ENCODE measurements at places on chromosomes 13 and 19.
A peak's percentile ranks its signal among the peaks of the same experiment; 100 is the strongest.

DNA sequence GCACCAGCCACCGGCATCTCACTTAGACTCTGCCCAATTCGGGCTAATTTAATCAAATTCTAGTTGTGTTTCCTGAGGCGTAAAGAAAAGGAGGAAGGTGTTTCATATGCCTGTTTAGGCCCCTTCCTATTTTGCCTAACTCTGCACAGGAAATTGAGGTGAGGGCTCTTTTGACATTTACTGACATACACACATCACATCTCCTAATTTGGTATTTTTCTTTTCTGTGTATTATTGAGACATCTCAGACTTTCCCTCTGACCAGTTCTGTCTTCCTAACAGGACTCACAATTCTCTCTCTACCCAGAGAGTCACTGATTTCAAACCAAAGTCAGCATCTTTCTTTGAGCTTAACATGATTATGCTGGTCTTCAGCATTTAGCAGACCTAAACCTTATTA is 7.9 kb downstream of the CEACAM3 start:
- no peak for DNase-seq

- peak; percentile 41 for DNase-seq
Observed at GRCh38 chr13:113997845-113998751, 24.2 kb upstream of the C13orf46 start.

GRCh38 chr13:51148952-51149573 is 38.0 kb upstream of the C13orf42 start:
- DNase-seq: no peak

GRCh38 chr19:35347171-35347929 is at the start of gene FFAR1:
TSS of gene FFAR1 (plus strand) at chr19:35347902. CDS start at chr19:35351552, 3,650 bp downstream.
- no peak for DNase-seq

DNA sequence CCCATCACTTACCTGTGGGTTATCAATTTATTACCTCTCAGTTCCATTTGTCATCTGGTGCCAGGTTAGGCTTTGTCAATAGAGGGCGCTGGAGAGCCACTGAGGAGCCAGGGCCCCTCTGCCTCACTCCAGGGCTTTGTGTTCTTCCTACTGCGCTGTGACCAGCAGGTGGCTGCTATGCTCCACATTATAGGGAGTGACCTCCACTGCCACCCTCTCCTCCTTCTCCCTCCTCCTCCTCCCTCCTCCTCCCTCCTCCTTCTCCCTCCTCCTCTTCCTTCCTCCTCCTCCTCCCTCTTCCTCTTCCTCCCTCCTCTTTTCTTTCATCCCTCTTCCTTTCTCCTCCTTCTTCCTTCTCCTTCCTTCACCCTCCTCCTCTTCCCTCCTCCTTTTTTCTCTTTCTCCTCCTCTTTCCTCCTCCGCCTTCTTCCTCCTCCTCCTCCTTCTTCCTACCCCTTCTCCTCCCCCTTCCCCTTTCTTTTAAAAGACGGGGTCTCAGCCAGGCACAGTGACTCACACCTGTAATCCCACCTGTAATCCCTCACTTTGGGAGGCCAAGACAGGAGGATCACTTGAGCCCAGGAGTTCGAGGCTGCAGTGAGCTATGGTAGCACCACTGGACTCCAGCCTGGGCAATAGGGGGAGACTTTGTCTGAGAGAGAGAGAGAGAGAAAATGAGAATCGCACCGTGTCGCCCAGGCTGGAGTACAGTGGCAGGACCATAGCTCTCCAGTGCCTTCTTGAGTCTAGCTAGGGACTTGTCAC is 10.3 kb upstream of the ZBTB32 start:
- peak; percentile 77 for DNase-seq

GRCh38 chr19:45677351-45678230 is 9.6 kb downstream of the GIPR start:
- DNase-seq: no peak

- peak; percentile 21 for DNase-seq
Observed at GRCh38 chr13:35789335-35790165, 313.1 kb upstream of the MAB21L1 start.

GRCh38 chr13:95880331-95880730 is 172.9 kb downstream of the UGGT2 start:
- no peak for DNase-seq

- peak; percentile 71 for DNase-seq
Observed at GRCh38 chr19:13905634-13906520, at the start of the genes BRME1 and CC2D1A. TSS of gene BRME1 (minus strand) at chr19:13906117. CDS start at chr19:13904892, 1,225 bp downstream. TSS of gene CC2D1A (plus strand) at chr19:13906201. CDS start at chr19:13906442, 241 bp downstream.

DNA sequence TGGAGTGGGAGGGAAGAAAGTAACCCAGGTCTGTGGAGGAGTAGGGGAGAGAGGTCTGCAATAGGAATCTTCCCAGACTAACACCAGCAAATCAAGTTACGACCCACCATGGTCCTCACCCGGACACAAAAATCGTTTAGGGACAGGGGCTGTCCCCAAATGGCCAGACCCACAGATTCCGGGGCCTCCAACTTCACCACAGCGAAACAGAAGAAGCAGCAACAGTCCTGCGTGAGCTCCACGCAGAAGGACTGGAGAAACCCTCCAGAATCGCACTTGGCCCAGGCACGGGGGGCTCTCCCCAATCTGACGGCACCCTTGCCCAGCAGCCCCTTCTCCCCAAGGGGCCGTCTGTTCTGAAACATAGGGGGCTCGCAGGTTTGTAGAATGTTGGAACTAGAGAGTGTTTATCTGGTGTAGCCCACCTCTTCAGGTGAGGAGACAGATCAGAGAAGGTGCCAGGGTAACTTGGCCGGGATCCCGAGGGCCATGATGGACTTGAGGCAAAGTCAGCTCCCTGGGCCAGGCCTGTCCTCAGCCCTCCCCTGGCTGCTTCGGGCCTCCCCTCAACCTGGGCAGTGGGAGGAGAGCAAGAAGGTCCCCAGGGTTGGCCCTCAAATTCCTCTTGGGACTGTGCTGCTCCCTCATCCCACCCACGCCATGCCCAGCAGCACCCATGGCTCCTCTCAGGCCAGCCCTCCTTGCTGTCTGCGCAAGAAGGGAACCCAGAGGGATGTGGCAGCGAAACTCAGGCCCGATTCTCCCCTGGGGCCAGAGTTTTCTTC is 82.5 kb upstream of the GPR183 start:
- no peak for DNase-seq

- DNase-seq: no peak
Observed at GRCh38 chr19:44865196-44865767, 19.2 kb downstream of the NECTIN2 start.

DNA sequence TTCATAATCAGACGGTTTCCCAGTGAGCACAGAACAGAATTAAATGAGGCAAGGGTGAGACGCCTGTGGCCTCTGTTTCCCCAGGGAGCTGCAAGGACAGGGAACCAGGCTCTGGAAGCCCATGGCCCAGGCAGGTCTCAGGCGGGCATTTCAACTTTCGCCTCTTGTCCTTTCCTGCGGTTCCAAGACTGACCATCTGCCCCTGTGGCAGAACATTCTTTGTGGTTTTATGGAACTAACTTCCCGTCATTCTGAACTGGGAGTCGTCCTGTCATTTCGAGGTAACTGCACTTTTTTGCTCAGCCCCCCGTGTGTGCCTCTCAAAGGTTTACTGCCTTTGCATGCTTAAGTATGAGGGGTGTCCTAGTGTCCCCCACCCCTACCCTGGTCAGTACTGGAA is 70.9 kb downstream of the KL start:
- DNase-seq: no peak

- DNase-seq: no peak
Observed at GRCh38 chr13:32113532-32113931, 82.0 kb downstream of the FRY start.

DNA sequence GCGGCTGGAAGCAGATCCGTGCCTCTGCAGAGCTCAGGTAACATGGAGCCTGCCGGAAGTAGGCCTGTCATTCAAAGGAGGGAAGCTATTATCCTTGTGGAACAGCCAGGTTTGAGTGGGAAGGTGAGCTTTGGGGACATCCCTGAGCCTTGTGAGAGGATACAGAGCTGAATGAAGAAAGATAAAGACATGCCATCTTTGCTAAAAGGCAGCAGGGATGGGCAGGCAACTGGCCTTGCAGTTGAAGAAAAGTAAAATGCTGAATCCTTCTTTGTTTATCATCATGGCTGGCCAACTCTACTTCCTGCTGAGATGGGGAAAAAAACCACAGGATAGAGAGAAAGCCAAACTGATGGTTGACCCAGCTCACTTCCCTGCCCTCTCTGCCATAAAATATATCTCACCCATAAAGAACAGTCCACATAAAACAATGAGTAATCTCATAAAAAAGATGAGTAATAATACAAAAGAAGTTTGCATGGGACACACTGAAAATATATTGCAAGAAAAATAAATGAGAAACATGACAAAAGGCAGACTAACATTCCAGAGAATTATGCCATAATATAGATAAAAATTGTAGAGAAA is 226.3 kb downstream of the DLEU7 start:
- peak; percentile 84 for DNase-seq

- no peak for DNase-seq
Observed at GRCh38 chr13:28540612-28541011, 45.7 kb upstream of the FLT1 start.

DNA sequence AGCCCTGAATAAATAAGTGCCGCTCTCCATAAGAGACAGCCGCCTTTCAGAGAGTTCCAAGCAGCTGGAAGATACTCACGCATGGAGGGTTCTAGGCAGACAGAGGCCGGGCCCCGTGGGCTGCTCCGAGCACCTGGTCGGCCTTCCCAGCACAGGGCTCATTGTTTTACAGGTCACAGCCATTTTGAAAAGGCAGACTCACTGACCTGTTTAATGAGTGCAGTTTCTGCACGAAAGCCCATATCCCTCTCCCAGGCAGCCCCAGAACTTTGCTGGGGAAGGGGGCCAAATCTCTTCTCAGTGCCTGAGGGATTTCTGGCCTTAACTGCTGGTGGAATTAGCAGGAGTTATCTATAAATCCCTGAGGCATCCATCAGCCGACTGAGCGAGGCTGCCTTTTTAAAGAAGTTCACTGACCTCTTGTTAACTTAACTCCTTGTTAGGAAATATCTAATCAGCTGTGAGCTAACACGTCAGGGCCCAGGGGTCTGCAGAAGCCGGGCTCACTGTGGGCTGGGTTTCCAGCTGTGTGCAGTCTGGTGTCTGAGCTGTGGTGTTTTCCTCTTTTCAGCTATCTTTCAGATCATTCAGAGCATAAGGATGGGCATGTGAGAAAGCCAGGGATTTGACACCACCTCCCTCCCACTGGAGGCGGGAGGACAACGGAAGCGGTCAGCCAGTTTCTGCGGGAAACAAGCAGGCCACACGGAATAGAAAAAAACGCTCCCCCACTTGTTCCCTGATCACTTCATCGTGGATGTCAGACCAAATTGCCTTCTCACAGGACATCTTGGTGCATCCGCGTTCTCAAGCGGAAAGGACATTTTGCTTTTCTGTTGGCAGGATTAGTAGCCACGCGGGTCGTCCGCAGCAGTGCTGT is 23.3 kb downstream of the SERP2 start:
- no peak for DNase-seq

GRCh38 chr13:99385161-99385560 is 78.0 kb upstream of the GPR183 start:
- DNase-seq: no peak

- no peak for DNase-seq
Observed at GRCh38 chr19:12034620-12035019, 859 bp downstream of the ZNF433 start.

DNA sequence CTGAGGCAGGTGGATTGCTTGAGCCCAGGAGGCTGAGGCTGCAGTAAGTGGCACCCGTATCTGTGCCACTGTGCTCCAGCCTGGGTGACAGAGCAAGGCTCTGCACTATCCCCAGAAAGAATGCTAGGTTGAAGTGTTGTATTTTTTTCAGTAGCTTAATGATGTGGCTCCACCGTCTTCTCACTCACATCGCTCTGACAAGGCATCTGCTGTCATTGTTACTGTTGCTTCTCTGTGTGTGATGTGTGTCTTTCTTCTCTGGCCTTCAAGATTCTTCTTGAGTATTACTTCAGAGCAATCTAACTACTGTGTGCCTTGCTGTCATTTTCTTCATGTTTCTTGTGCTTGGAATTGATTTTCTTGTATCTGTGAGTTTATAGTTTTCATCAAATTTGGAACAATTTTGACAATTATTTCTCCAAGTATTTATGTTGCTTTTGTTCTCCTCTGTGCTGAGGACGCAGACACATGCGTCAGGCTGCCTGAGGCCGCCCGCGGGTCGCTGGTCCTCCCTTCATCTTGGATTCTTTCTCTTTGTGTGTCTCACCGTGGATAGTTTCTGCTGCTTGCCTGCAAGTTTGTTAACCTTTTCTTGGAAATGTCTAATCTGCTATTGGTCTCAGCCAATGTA is 10.8 kb downstream of the ADPRHL1 start:
- no peak for DNase-seq

DNA sequence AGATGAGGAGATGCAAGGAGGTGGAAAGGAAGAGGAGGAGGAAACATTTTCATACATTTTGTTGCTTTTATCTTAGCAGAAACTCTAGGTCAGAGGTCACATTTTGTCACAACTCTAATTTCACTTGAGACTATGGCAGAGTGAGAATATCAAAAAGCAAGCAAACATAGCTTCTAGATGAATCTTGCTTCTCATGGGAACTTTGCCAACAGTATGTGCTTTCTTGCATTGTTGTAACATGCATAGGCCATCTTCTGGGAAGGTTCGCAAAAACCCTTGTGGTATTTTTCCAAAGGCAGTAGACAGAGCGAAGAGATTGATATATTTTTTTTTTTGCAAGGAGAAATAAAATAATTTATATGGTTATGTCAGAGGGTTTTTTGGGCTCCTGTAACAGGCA is 291.3 kb downstream of the MTUS2 start:
- no peak for DNase-seq

- peak; percentile 58 for DNase-seq
Observed at GRCh38 chr19:16373532-16373931, 48.9 kb downstream of the KLF2 start.

- no peak for DNase-seq
Observed at GRCh38 chr19:19711306-19711933, 21.5 kb downstream of the ZNF14 start.

DNA sequence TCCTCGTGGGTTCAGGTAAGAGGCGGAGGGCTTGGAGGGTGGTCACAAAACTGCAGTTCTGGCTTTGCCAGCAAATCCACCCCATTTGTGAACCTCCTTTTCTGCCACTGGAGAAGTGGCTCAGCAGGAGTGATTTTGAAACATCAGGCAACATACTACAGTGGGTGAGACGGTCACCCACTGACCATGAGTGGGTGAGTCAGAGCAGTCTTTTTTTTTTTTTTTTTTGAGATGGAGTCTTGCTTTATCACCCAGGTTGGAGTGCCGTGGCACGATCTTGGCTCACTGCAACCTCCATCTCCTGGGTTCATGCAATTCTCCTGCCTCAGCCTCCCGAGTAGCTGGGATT is 3.0 kb downstream of the TOMM40 start:
- no peak for DNase-seq

DNA sequence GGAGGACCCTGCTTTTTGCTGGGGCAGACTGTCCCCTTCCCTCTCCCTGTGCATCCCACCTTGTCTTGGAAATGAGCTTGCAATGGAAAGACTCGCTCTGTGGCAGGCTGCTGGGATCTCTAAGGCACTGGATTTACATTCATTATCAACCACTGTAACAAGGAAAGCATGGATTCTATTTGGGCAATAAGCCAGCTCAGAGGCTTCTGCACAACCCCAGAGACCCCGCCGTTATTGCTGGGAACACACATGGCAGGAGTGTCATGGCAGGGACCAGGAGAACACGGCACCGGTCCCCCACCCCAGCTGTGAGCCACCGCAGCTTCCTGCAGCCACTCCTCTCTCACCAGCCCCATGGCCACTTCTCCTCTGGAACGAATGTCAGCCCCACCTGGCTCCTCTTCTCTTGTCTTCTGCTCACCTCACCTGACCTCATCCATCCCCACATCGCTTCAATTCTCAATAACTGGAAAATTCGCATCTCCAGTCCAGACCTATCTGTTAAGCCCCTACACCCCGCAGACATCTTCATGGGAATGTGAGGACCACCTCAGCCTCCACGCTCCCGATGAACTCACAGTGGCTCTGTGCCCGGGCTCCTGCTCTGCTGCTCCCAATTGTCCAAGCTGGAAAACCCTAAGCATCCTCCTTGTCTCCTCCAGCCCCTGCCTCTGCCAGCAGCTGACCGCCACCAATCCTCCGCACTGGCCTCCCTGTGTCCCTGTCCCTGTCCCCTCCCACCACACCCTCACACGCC is 181.5 kb downstream of the USP12 start:
- DNase-seq: no peak
